IMR-90 (cell line): ENCODE measurements at places on chromosomes 6 and 20. TPM values are rescaled to one million over a fixed set of nuclear protein-coding genes. Genes with fewer than 3 reads are reported as not detected.

GRCh38 chr6:159691133-159691962 lies 1.7 kb downstream of the SOD2 start:
- peak overlapping the region; percentile 99 for H3K4me3 ChIP-seq
- H3K36me3 ChIP-seq: peaks cover 30% of the 10 kb centered on the region
- peak; percentile 92 for DNase-seq
- H3K4me1 ChIP-seq: peaks cover 12% of the 10 kb centered on the region
- H3K27ac ChIP-seq: peak overlapping the region; percentile 79
- no peaks in the 10 kb centered on the region for H3K27me3 ChIP-seq

DNA sequence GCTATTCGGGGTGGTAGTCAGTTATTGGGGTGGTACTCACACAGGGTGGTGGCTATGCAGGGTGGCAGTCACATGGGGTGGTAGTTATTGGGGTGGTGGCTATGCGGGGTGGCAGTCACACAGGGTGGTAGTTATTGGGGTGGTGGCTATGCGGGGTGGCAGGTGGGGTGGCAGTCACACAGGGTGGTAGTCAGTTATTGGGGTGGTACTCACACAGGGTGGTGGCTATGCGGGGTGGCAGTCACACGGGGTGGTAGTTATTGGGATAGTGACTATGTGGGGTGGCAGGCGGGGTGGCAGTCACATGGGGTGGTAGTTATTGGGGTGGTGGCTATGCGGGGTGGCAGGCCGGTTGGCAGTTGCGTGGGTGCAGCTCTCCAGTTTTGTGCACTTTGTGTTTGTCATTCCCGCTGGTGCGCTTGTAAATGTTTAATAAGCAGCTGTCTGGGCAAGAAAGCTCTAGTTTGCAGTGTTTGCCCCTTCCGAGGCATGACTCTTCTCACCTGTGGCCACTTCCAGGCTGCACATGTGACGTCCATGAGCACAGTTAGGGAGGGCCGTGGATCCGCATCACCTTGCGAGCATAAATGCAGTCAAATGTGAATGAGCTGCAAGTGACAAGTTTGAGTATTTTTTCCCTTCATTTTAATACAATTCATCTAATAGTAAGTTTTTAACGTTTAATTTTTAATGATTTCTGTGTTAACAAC lies 219.0 kb upstream of the CST7 start:
- no peaks in the 10 kb centered on the region for H3K36me3 ChIP-seq
- no peak overlapping the region for H3K27ac ChIP-seq
- no peaks in the 10 kb centered on the region; the same call in 1 of the 2 replicates for H3K4me1 ChIP-seq
- DNase-seq: no peak

DNA sequence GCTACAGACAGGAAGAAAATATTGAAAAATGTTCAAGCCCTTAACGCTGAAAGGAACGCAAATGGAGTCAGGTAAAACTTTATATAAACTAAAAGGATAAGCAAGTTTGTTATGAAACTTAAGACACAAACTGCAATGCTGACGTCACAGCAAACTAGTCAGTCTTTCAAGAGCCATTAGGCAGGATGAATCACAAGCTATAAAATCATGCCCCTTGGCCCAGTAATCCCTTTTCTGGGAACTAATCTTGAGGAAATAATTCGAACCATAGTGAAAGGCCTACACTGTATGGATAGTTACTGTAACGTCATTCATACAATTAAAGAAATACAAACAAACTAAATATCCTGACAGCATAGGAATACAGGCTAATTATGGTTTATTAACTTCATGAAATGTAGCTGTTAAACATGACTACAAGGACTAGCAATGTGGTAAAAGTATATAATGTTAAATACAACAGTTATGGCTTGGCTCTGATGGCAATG lies 42.7 kb upstream of the HINT3 start:
- H3K36me3 ChIP-seq: peaks cover 7% of the 10 kb centered on the region
- H3K4me1 ChIP-seq: peaks cover 5% of the 10 kb centered on the region; the same call in 1 of the 2 replicates
- peak overlapping the region; percentile 48; the same call in 1 of the 2 replicates for H3K27ac ChIP-seq
- DNase-seq: peak; percentile 100

DNA sequence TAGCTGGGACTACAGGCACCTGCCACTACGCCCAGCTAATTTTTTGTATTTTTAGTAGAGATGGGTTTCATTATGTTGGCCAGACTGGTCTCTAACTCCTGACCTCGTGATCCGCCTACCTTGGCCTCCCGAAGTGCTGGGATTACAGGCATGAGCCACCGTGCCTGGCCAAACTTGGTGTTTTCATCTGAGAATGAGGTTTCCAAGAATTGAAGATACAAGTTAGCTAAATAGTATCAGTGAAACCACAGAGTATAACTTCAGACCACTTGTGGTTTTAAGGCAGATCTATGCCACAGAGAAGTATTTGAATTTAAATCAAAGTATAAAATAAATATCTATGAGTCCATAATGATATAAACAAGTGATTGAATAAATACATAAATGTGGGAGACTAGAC lies 70.1 kb downstream of the SLC16A10 start:
- H3K36me3 ChIP-seq: no peaks in the 10 kb centered on the region
- DNase-seq: no peak
- H3K4me1 ChIP-seq: no peaks in the 10 kb centered on the region
- H3K4me3 ChIP-seq: no peak overlapping the region

- H3K27me3 ChIP-seq: peaks cover 5% of the 10 kb centered on the region; the same call in 1 of the 2 replicates
- H3K4me3 ChIP-seq: no peak overlapping the region
- no peaks in the 10 kb centered on the region for H3K4me1 ChIP-seq
These were observed 12.2 kb downstream of the SUN5 start for GRCh38 chr20:32991792-32992641.

GRCh38 chr20:50712771-50713656 lies 18.4 kb upstream of the PARD6B start:
- no peak overlapping the region for H3K27ac ChIP-seq
- H3K27me3 ChIP-seq: no peaks in the 10 kb centered on the region

GRCh38 chr6:117549611-117550010 lies 52.7 kb downstream of the GOPC start:
- no peak overlapping the region for H3K4me3 ChIP-seq
- no peaks in the 10 kb centered on the region for H3K27me3 ChIP-seq
- peaks cover 22% of the 10 kb centered on the region for H3K4me1 ChIP-seq
- DNase-seq: no peak

DNA sequence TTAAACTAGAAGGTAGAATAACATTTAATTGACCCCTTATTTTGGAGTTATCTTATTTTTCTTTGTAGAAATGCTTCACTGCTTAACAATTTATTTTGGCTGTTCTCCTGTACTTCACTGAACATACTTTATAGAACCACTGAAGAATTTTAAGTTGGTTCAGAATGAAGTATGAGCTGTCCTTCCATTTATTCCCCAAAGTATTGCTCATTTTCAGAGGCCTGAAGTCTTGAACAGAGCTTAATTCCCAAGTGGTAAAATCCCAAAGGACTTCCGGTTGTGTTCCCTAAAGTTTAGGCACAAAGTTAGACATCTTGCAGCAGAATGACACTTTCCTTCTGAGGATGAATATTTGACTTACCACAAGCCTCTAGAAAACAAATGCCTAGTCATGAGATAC lies 233.3 kb downstream of the TINAG start:
- no peaks in the 10 kb centered on the region for H3K27me3 ChIP-seq
- no peak overlapping the region for H3K27ac ChIP-seq
- H3K4me1 ChIP-seq: no peaks in the 10 kb centered on the region
- H3K36me3 ChIP-seq: no peaks in the 10 kb centered on the region
- DNase-seq: no peak

- H3K36me3 ChIP-seq: no peaks in the 10 kb centered on the region
- no peak overlapping the region for H3K27ac ChIP-seq
- no peaks in the 10 kb centered on the region; the same call in 1 of the 2 replicates for H3K4me1 ChIP-seq
- no peak overlapping the region for H3K4me3 ChIP-seq
- DNase-seq: no peak
These were observed 4.5 kb downstream of the DLL1 start for GRCh38 chr6:170286246-170286933.

DNA sequence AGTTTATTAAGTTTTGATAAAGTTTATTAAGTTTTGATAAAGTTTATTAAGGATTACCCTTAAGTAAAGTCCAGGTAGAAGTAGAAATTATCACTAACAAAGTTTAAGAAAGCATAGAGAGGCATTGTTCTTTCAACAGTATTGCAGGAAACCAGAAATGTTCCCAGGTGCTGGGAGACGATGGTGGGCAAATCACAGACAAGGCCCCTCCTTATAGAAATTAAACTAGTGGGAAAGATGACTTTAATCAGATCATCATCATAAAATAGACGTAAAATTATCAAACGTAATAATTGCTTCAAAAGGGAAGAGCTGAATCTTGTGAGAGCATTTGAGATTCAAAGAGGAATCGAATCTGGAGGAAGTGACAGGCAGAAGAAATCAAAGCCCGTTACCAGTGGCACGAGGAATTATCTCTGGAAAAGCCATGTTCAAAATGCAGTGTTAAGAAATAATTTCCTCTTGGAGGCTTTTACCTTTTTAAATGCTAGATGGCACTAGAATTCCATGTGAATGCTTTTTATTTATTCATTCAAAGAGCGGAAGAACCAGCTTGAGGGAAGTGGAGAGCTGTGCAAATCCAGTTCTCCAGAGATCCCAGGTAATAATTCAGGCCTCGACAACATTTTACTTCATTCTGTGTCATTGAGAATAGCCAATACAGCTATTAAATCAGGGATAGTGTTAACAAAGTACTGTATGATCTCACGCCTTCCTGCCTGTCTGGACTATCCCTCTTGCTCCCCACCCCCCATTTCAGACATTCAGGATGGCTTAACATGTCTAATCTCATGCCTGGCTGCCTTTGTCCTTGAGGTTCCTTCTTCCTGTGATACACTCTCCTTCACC lies 1.0 kb upstream of the APMAP start:
- peaks cover 20% of the 10 kb centered on the region for H3K27me3 ChIP-seq
- H3K36me3 ChIP-seq: no peaks in the 10 kb centered on the region
- H3K4me3 ChIP-seq: no peak overlapping the region
- peak; percentile 57 for DNase-seq
- no peak overlapping the region for H3K27ac ChIP-seq

DNA sequence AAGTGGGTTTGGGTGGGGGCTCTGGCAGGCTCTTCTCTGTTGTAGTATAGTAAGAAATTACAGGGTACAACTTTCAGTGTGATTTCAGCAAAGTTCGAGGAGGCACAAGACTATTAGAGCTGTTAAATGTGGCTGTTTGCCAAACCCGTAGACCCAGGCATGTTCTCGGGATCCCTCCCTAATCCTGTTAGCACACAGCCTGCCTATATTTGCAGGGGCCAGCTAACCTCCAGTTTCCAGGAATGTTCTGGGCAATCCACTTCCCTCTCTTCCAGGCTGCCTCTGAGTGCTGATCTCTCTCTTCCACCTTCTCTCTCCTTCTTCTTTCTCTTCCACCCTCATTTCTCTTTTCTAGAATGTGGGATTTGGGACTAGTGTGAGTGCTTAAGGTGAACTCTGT lies 34.8 kb upstream of the ZFP64 start:
- peaks cover 3% of the 10 kb centered on the region; the same call in 1 of the 2 replicates for H3K27me3 ChIP-seq
- no peaks in the 10 kb centered on the region for H3K4me1 ChIP-seq
- H3K4me3 ChIP-seq: no peak overlapping the region
- no peak overlapping the region for H3K27ac ChIP-seq
- H3K36me3 ChIP-seq: no peaks in the 10 kb centered on the region
- DNase-seq: no peak

DNA sequence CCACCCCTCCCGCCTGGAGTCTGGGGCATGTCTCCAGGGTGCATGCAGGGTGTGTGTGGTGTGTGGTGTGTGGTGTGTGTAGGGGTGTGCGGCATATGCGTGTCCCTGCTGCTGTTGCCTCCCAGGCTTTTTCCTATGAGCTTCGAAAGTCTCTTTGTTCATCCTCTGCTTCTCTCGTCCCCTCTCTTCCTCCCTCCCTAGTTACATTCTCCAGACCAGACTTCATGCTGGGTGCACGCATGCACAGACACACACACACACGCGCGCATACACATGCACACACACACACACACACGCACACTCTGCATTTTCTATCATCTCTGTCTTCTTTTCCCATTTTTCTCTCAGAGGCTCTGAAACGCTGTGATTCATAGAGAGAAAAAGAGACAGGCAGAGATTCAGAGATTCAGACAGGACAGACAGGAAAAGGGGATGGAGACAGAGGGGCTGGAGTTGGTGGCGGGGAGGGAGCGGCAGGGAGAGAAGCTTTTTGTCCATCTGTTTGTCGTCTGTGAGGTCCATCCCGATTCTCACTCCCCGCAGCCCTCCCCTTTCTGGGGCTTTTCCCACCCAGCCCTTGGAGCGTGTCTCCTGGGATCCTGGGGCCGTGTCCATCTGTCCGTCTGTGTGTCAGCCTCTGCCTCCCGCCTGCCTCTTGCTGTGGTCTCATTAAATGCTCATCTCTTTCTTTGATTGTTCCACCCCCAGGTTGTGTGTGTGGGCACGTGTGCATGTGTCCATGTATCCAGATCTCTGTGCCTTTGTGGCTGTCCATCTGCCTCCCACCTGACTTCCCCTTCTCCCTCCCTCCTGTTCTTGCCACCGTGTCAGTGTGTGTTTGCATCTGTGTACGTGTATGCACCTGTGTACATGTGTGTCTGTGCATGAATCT lies 62.6 kb downstream of the SRC start:
- H3K27me3 ChIP-seq: peaks cover 29% of the 10 kb centered on the region
- no peak for DNase-seq
- peaks cover 5% of the 10 kb centered on the region; the same call in 1 of the 2 replicates for H3K36me3 ChIP-seq
- H3K4me1 ChIP-seq: peaks cover 2% of the 10 kb centered on the region; the same call in 1 of the 2 replicates
- no peak overlapping the region for H3K4me3 ChIP-seq

- peak overlapping the region; percentile 98 for H3K27ac ChIP-seq
- H3K36me3 ChIP-seq: no peaks in the 10 kb centered on the region
- DNase-seq: peak; percentile 71
- peaks cover 74% of the 10 kb centered on the region for H3K4me1 ChIP-seq
- H3K27me3 ChIP-seq: no peaks in the 10 kb centered on the region
These were observed 1.6 kb downstream of the ZMYND8 start for GRCh38 chr20:47354714-47355488.

GRCh38 chr6:124131779-124132178 lies 328.1 kb downstream of the NKAIN2 start:
- H3K27ac ChIP-seq: no peak overlapping the region
- H3K36me3 ChIP-seq: no peaks in the 10 kb centered on the region
- no peak for DNase-seq
- no peaks in the 10 kb centered on the region for H3K4me1 ChIP-seq

DNA sequence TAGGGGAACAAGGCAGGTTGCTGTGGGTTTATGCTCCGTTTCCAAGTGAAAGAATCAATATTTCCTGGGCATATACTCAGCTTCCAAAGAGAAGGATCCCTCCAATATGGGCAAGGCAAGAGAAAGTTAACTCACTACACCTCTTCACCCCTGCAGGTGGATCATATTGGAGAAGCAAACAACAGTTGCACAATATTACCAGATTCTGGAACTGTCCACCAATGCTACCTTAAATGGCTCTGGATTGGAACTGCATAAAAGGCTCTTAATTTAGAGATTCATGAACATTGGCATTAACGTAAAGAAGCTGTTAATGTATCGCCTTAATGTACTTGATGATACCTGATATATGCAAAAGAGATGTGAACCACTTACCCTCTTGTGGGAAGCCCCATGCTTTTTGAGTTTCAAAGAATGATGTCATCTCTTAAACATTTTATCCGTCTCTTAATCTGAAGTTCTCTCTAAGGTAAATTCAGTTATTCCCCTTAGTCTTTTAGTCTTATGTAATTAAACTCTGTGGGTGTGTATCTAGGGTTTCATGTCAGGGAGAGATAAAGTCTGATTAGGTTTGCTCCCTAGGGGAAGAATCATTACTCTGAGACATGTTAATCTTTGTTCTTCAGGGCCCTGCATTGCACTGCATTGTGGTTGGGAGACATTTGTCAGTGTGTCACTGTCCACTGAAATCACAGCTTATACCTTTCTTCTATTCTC lies 99.5 kb downstream of the PHACTR1 start:
- no peak overlapping the region for H3K27ac ChIP-seq
- no peak overlapping the region for H3K4me3 ChIP-seq
- H3K27me3 ChIP-seq: no peaks in the 10 kb centered on the region
- H3K4me1 ChIP-seq: no peaks in the 10 kb centered on the region

Gene CCN6
- not detected in 2 replicates for polyA plus RNA-seq

Gene PHACTR2
- polyA plus RNA-seq: 12.7 and 14.5 TPM in 2 replicates

Gene IRF4
- polyA plus RNA-seq: not detected in 2 replicates

Gene HSPA1L
- 0.97 and 1.0 TPM in 2 replicates for polyA plus RNA-seq

Gene ERMARD
- polyA plus RNA-seq: 25.4 and 26.1 TPM in 2 replicates

Gene SAMD10
- 4.0 and 4.1 TPM in 2 replicates for polyA plus RNA-seq

Gene RAB44
- 0.03 and 0.06 TPM in 2 replicates for polyA plus RNA-seq

Gene CFB
- 5.8 and 6.1 TPM in 2 replicates for polyA plus RNA-seq
